ENCODE measurements at places on chromosomes 11 and 22.

- DNase-seq = no peak
These were observed 1297.3 kb downstream of the JRKL start for GRCh38 chr11:97687111-97687510.

DNA sequence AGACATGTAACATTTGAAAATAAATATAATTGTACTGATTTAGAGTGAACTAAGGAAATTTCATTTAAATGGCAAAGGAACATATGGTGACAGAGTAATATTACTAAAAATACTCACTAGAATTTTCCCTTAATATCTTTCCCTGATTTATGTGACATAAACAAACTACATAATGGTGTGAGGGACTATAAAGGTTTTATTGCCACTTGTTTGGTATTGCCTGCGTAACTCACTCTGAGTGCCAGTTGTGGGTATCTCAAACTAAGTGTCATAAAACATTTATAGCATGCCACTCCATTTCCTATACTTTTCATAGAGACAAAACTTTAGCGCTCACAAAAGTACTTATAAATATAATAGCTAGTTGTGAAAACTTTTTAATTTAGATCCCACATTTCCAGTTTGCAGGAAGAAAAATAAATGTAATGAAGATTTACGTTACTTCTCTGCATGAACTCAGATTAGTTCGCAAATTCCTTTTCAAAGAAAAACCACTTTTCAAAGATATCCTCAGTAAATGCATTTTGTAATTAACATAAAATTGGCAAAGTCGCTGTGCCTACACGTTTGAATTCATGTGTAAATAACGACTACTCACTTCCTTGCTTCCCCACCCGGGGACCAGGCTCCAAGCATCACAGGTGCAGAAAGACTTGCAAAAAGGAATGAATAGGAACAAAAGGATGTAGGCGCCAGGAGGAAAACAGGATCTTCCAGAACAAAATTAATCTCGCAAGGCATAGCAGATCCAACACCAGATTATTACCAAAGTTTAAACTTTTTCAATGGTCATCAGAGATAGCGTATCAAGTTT, 1.6 kb upstream of the QSER1 start:
- no peak for DNase-seq

- DNase-seq = no peak
These were observed 50.3 kb downstream of the TEAD1 start for GRCh38 chr11:12724301-12725054.

GRCh38 chr11:23995891-23996290, 501.0 kb upstream of the LUZP2 start:
- DNase-seq = no peak

- DNase-seq = no peak
These were observed 23.5 kb upstream of the P2RY2 start for GRCh38 chr11:73194593-73194992.

DNA sequence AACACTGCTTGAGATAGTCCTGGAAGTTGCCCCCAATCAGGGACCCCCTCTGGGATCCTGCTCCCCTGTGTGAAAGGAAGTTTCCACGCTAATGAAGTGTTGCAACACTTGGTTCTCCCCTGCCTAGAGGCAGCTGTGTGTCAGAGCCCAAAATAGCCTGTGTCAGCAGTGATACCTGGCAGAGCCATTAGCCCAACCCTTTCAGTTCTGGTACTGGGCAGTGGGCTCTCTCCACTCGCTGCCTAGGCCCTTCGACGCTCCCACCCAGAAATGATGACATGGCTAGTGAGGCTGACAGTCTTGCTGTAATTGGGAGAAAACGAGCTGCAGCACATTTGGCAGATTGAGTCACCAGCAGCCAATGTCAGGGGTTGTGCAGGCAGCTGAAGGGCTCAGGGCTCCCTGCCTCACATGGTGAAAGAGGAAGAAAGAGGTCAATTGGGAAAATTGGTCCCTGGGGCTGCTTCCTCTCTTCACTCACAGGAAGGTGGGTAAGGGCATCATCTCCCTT, 1.4 kb upstream of the NXF1 start:
- DNase-seq = no peak

DNA sequence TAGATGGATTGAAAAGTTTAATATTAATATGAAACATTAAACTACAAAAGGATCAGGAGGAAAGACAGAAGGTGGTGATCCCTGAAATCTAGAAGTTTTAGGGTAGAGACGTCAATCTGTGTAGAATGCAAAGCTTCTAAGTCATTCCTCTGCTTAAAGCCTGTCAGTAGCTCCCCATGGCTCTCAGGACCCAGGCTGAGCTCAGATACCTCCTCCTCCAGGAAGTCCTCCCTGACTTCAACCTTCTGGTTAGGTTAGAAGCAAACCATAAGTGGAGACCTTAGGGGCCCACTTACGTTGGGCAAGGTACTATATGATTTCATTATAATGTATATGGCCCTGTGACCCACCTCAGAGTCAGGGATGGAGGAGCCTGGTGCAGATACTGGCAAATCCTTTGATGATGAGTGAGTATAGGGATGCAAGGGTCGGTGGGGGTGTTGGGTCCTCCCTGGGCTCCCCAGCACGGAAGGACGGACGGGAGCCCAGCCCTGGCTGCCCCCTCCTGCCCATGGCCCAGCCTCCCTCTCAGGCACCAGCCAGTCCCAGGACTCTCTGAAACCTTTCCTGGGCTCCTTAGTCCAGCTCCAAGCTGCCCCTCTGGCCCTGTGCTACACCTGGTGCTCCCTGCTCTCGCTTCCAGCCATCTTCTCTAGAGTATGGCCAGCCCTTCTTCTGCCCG, 3.2 kb upstream of the PPP6R3 start:
- DNase-seq = no peak
